Kidney tubule cell (primary cell): ENCODE measurements at places on chromosomes 2 and 18.

- peak; percentile 6 for DNase-seq
These were observed 221.0 kb downstream of the LTBP1 start for GRCh38 chr2:33167622-33168245.

GRCh38 chr18:6363216-6363615 lies 51.5 kb downstream of the L3MBTL4 start:
- DNase-seq, result peak; percentile 21

- no peak for DNase-seq
These were observed 425 bp upstream of the SALL3 start for GRCh38 chr18:78979056-78979729.

DNA sequence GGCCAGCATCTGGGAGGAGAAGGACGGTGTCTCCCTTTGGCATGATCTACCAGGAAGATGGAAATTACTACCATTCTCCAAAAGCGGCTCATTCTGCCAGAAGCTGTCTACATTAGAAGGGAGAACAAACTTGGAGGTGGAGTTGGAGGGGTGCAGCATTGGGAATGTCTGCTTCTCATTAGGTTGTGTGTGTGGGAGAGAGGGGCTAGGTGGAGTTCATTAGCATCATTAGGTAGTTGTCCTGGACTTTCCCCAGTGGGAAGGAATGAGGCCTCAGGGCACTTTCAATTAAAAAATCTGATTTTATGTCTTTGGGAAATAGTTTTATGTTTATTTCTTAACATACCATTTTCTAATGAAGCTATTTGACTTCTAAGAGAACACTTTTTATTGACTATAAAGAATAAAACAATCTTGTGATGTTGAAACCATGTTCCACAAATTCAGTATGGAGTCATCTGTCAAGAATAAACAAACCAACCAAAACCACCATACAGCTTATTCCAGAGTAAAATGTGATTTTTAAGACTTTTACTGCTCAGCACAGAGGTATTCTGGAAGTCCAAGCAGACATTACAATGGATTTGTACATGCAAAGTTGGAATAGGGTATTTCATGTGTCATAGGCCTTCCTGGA lies 60.6 kb downstream of the VAPA start:
- no peak for DNase-seq

- no peak for DNase-seq
These were observed 923 bp downstream of the PSMD1 start for GRCh38 chr2:231057590-231057989.

DNA sequence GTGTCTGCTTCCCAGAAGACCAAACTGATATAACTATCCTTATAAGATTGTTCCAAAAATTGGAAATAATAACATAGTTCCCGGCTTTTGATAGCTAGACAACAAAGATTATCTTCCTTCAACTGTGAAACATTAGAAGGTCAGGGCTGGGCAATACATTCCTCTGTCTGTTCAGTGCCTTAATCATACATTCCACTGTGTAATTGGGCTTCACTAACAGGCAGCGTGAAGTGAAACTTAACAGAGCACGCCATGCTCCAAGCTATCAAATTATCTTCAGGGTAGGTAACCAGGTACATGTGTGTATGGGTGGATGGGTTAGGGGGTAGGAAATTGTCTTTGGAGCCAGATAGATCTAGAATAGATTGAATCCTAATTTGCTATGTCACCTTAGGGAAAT lies 23.5 kb upstream of the ARL5A start:
- DNase-seq, result peak; percentile 83
